Uterus (tissue), 4 donors: ENCODE measurements at places on chromosomes 7 and 10. TPM values are rescaled to one million over a fixed set of nuclear protein-coding genes. Genes with fewer than 3 reads are reported as not detected.

GRCh38 chr10:117138838-117139580 is 939 bp upstream of the VAX1 start:
- H3K27me3 ChIP-seq: peaks cover 73% of the 10 kb centered on the region
- H3K36me3 ChIP-seq: no peaks in the 10 kb centered on the region
- H3K27ac ChIP-seq: no peak overlapping the region
- no peak for DNase-seq

The ASB15 gene
- not detected for total RNA-seq

The ZNF786 gene
- 13.2 TPM for total RNA-seq

DNA sequence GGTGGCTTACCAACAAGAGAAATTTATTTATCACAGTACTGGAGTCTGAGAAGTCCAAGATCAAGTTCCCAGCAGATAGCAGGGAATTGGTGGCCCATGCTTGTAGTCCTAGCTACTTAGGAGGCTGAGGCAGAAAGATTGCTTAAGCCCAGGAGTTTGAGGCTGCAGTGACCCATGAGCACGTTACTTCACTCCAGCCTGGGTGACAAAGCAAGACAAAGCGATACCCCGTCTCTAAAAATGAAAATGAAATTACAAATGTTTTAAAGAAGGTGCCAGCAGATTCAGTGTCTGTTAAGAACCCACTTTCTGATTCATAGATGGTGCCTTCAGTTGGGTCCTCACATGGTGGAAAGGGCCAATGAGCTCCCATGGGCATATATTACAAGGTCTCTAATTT is 20.6 kb upstream of the ARHGAP12 start:
- no peaks in the 10 kb centered on the region for H3K4me1 ChIP-seq
- H3K4me3 ChIP-seq: no peak overlapping the region
- H3K27me3 ChIP-seq: no peaks in the 10 kb centered on the region
- no peak for DNase-seq

The TYSND1 gene
- total RNA-seq: 15.9 TPM

GRCh38 chr10:122164023-122164601 is 107.0 kb upstream of the BTBD16 start:
- H3K27me3 ChIP-seq: no peaks in the 10 kb centered on the region
- no peak overlapping the region for H3K27ac ChIP-seq
- H3K4me1 ChIP-seq: no peaks in the 10 kb centered on the region
- no peak for DNase-seq

The OR2A12 gene
- total RNA-seq: not detected
